ENCODE measurements at places on chromosomes 11 and 22. TPM values are rescaled to one million over a fixed set of nuclear protein-coding genes. Genes with fewer than 3 reads are reported as not detected.

GRCh38 chr11:34632105-34632791, 11.4 kb downstream of the EHF start:
- no peak for DNase-seq

DNA sequence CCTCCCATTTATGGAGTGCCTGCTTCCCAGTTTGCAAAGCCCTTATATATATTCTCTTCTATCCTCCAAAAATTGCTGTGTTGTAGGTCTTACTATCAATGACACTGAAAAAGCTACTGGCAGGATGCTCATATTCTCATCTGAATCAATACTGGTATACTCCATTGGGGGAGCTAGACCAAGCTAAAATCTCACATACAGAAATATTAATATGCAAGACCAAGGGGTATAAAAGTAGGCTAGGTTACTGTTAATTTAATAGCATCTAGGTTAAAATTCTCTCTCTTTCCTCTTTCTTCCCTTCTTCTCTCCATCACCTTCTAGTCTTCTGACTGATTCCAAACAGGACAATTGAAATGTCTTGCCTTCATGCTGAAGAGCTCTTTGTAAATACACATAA, 17.1 kb upstream of the BDNF start:
- no peak for DNase-seq

DNA sequence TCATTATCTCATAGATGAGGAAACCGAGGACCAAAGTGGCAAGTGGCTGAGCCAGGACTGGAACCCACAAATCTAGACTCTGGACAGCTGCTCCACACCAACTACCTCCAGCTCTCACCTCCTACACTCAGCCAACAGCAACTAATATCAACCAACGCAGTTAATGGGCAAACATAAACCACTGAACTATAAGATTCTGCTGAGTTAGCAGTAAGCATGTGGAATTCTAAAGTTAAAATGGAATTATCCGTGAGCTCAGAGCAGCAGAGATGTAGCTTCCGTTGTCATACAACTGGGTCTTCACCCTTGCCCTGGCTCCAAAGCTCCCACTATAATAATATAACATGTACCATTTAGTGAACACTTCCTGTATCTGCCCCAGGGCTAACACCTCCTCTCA, 27.1 kb downstream of the FAM227A start:
- no peak for DNase-seq

DNA sequence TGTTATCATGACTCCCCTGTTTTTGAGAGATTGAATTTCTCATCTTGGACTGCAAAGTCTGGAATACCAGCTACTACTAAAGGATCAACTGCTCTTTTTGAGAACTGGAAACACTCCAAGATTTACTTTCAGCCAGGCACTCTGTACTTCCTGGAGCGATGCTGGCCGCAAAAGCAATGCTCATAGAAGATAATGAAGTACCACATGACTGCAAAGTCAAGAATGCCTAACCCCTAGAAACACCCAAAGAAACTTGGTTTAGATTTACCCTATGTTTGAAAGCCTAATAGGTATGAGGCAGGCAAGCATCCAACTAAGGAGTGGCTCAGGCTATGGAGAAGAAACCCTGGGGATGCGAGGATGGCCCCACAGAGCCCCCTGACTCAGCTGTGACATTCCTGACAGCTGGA, 47.7 kb upstream of the ARHGAP20 start:
- no peak for DNase-seq

- DNase-seq = no peak
Observed at GRCh38 chr11:85301895-85302678, 325.1 kb downstream of the DLG2 start.

DNA sequence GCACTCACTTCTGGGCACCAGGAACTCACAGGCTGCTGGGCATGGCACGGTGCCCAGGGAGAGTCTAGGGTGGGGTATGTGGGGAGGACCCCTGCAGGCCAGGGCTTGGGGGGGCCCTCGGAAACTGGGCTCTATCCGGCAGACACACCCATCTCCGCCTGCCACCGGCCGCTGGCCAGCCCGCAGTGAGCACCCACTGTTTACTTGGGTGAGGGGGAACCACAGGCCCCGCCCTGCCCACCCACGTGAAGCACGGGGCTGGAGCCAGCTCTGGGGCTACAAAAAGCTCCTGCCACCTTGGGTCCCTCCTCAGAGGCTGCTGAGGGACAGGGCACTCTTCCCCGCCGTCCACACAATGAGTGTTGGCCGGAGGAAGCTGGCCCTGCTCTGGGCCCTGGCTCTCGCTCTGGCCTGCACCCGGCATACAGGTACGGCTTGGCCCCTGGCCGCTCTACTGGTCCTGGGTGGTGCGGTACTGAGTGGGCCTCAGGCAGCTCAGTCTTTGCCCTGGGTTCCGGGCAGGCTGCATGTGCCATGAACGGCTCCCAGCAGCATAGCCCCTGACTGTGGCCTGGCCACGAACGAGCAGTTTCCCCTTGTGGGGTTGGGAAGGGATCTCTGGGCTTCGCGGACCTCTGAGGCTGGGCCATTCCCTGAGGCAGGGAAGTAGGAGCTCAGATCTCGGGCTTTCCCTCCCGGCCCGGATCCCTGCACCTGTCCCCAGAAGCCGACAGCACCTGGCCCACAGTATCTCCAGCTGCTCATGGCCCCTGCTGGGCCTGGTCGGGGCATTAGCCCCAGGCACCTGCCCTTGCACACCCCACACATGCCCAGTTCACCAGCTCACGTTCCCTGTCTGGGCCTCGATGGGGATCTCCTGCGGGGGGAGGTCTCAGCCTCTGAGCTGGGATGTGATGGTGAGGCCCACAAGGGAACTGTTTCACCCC, at the start of gene MUC5AC:
TSS of gene MUC5AC (plus strand) at position 309 of the 947 bp plus-strand sequence. CDS start at position 356, 47 bp downstream.
- DNase-seq = no peak

DNA sequence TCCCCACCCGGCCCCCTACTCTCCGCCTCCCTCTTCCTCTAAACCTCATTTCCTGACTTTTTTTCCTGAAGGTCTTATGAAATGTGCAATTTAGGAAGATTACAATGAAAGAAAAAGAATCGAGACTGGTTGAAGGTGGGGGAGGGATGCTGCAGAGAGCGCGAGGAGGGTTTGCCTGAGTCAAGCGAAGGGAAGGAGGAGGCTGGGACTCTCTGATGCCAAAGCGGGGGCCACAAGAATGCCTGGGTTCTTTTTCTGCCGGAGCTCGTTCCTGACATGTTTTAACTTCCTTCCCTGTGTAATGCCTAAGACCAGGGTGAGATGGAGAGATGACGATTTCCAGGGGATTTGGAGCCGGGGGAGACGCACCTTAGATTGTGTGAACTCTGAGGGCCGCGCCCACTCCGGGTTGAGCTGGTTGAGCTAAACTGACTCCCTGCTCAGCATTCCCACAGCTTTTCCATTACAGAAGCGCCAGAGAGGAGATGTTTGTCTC, 270.5 kb upstream of the SORL1-AS1 start:
- no peak for DNase-seq

DNA sequence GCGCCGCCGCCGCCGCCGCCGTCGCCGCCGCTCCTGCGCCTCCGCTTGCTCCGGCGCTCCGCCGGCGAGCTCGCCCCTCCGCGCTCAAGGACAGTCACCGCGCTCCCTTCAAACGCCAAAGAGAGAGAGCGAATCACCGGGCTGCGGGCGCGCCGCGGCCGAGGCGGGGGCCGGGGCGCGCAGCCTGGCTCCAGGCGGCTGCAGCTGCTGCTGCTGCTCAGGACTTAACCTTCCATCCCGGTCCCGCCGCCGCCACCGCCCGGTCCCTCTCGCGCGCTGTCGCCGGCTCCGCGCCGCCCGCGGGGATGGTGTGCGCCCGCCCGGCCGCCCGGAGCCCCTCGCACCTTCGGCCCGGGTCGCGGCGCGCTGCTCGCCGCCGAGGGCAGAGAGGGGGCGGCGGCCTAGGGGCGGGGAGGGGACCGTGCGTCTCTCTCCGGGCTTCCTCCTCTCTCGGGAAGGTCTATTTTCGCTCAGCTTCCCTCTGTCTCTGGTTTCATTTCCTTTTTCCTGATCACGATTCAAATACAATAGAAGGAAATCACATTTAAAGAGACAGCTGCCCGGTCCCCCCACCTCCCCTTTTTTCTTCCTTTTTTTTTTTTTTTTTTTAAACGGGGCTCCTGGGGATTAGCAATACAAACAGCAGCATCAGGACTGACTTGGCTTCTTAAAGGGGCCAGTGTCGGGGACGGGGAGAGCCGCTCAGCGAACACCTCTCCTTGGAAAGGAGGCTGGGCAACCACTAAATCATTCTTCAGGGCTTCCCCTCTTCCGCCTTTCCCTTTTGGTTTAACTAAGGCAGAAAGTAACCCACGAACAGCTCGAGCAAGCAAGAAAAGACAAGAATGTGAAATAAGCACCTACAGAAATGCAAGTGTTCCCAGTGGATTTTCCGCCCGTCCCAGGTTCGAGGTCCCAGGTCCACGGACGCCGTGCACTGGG, 22.1 kb downstream of the LMO2 start:
- DNase-seq = peak; percentile 16

GRCh38 chr11:36377759-36378564, 81.9 kb downstream of the PRR5L start:
- DNase-seq = no peak

- DNase-seq = no peak
Observed at GRCh38 chr11:126990716-126991480, 9.7 kb downstream of the KIRREL3 start.

DNA sequence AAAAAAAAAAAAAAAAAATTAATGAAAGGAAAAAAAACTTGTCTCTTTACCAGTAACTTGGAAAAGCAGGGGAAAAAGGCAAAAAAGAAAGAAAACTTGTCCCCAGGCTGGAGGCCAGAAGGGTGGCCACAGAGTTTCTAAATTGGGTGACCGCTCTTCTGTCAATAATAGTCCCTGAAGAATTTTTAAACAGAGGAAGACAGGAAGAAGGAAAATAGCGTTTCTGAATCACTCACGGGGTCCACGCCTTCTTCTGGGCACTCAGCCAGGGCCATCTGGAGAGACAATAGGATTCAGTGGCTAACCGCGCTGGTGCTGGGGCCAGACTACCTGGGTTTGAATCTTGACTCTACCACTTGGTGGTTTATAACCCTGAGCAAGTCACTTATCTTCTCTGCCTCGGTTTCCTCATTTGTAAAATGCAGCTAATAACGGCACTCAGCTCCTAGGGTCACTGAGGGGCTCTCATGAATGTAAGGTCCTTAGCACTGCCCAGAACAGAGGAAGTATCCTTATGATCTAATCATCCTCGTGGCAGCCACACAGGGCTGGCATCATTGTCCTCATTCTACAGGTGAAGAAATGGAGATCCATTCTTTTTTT, 7.0 kb downstream of the C11orf86 start:
- peak; percentile 27 for DNase-seq

DNA sequence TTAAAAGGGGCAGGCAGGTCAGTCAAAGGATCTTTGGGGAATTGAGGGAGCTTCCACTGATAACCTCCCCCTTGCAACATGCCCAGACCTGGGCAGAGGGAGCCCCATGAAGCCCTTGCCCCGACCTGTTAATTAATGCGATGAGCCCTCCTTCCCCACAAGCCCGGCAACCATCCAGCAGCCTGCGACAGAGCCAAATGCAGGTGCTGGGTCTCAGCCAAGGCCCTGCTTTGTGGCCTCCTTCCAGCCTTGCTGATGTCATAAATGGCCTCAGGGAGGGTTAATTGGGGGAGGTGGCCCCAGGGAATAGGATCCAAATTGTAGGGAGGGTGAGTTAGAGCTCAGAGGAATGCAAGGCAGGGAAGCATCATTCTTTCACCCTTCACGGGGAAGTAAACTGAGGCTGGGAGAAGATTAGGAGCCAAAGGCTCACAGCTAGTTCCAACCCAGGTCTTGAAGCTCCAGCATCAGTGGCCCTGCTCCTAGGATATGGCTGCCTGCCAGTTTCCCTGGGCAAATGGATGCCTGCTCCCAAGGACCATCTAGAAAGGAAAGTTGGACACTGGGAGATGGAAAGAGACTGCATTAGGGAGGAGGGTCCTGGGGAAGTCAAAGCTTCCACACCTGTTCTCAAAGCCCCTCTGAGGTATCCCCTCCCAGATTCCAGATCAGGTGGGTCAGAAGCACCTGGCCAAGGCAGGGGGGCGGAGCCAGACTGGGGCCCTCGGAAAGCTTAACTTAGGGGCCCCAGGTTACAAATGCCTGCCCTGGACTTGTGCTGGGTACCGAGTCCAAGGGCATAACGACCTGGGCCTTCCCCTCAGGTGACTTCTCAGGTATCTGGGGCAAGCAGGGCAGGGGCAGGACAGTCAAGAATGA, 34.1 kb downstream of the LMO1 start:
- DNase-seq = no peak

DNA sequence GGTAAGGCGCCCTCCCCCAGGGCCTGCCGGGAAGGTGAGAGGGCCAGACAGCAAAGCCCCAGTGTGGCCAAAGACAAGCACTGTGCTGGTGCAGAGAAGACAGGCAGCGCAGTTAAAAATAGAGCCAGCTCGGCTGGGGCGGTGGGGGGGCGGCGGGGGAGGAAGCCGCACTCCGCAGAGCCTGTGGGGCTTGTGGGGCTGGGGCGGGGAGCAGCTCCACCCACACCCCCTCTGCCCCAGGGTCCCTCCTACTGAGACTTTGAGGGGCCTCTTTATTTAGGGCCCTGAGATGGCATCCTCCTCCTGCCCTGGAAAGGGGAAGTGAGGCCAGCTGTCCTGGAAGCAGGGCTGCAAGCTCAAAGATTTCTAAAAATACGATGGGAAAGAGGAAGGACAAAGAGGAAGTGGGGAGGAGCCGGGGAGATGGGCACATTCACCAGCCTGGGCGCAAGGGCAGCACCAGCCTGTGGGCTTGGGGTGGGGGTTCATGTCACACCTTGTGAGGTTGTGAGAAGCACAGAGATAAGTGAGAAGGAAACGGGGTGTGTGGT, 2.6 kb downstream of the CYTH4 start:
- peak; percentile 51 for DNase-seq

- peak; percentile 32 for DNase-seq
Observed at GRCh38 chr11:2928605-2929530, at the start of gene PHLDA2. Gene PHLDA2 (minus strand): TSS chr11:2929420. CDS start chr11:2929364, 56 bp downstream.

DNA sequence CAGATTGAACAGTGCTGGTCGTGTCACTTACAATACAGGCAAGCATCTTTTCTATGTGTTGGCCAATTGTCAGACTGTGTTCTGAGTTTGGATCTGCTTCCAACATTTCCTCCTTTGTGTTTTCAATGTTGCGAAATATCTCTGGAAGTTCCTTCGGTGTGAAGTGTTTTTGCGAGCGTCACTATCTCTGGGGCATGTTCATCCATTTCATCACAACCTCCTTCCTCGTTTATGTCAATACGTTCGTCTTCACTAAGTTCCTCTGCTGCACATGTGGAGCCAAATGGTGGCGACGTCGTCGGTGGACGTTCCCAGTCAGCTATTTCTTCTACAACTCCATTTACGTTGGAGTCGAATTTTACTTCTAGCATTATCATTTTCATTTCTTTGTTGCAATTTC, 100.2 kb upstream of the LMO1 start:
- DNase-seq = no peak

GRCh38 chr11:128692753-128693415, 988 bp upstream of the FLI1 start:
- DNase-seq = no peak

OR5B21 gene
- not detected for total RNA-seq

CHST1 gene
- not detected for total RNA-seq

OR8D4 gene
- not detected for total RNA-seq

OR52E8 gene
- total RNA-seq = not detected

BCO2 gene
- total RNA-seq = 1.5 TPM

DEUP1 gene
- not detected for total RNA-seq

LINC01488 gene
- total RNA-seq = not detected

AKIP1 gene
- total RNA-seq = 4.1 TPM

XRRA1 gene
- 12.2 TPM for total RNA-seq

C11orf24 gene
- total RNA-seq = 8.5 TPM

POU2AF3 gene
- not detected for total RNA-seq

GRAP2 gene
- 75.6 TPM for total RNA-seq

All from CD4-positive, alpha-beta T cell (primary cell).